ENCODE measurements at places on chromosomes 5 and 9.
A peak's percentile ranks its signal among the peaks of the same experiment; 100 is the strongest.

GRCh38 chr9:78030553-78031443, 813 bp downstream of the GNAQ start:
- DNase-seq: peak; percentile 74

DNA sequence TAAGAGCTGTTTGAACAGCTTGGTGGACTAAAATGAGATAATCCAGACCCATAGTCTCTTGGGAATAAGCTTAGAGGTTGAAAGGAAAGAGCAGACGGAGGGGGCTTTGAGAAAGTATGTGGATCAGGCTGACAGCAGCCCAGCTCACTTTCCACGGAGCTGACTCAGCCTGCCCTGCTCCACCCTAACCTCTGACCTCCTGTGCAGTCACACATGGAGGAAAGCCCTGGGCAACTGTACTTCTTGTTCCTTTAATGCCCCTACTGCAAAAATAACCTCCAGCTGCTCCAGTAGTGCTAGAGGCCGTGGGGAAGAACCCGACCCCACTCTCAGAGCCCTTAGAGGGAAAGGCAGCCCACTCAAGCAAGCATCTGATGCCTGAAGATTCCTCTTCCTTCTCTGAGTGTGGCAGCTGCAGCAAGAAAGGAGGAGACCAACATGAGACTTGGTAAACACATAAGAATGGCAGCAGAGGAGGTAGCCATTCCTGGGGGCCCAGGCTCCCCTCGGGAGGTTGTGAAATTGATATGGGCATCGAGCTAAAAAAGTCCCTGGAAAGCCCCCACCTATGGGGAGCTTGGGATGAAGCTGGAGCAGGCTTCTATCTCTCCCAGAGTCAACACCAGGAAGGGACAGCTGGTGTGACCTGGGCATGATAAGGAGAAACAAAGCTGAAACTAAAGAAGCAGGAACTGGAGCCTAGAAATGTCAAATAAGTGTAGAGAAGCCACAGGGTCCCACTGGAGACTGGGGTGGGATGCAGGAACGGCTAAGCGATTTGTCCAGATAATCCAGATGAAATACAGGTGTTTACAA, 204.3 kb downstream of the PIK3R1 start:
- DNase-seq: no peak

GRCh38 chr5:143101121-143101520, 302.4 kb downstream of the NR3C1 start:
- peak; percentile 23 for DNase-seq

- no peak for DNase-seq
Measured at GRCh38 chr5:85096421-85096820, 711.7 kb upstream of the EDIL3 start.

DNA sequence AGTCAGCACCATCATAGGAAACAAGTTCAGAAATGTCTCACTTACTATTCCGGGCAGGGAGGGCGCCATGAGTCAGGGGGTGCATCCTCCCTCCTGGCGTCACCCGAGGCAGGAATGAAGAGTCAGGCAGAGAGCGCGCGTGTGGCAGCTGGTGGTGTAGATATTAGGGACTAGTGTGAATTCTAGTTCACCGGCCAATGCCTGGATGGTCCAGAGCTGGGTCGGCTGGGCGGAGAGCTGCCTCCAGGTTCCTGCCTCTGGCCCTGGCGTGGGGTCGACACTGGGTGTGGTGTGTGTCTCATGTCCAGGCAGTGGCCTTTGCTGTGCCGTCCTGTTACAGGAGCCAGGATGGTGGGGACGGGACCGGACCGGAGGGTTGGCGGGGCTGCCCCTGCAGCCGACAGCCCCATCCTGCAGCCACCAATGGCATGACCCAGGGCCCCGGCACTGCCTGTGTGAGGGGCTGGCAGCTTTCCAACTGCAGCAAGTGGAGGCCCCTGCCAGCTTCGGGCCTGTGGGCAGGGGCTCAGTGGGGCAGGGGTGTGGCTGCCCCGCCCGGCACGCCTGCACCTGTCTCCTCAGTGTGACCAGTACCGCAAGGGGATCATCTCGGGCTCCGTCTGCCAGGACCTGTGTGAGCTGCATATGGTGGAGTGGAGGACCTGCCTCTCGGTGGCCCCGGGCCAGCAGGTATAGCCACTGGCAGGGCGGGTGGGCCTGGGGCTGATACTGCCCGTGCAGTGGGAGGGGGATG, 9.1 kb downstream of the DIPK1B start:
- no peak for DNase-seq

DNA sequence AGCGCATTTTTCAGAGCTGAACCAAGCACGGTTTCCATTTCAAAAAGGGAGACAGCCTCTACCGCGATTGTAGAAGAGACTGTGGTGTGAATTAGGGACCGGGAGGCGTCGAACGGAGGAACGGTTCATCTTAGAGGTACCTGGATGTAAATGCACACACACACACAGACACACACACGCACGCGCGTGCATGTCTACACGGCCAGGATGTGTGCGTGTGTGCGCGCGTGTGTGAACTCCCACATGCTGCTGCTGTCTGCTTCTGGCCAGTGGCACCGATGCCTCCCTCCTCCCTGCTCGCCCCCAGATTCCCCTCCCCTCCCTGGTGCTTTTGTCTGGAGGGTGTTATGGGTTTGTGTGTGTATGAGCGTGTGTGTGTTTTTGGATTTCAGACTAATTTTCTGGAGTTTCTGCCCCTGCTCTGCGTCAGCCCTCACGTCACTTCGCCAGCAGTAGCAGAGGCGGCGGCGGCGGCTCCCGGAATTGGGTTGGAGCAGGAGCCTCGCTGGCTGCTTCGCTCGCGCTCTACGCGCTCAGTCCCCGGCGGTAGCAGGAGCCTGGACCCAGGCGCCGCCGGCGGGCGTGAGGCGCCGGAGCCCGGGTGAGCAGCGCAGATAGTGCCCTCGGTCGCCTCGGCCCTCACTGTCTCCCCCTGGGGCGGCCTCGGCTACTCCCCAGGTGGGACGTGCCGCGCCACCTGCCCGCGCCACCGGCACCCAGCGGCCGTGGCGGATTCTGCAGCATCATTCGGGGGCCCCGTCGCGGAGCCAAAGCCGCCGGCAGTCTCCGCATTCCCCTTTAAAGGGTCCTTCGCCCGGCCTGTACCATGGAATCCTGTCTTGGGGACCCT, at the start of gene NTRK2:
Gene NTRK2 (plus strand): TSS at position 442 of the 850 bp plus-strand sequence. CDS start 1,020 bp downstream, outside the sequence.
- no peak for DNase-seq

- no peak for DNase-seq
Measured at GRCh38 chr5:149760854-149761187, 30.7 kb downstream of the PPARGC1B start.

Measured in CD4-positive, alpha-beta T cell treated with Interleukin-17A for 1 hour (primary cell).